ENCODE measurements at places on chromosomes 3 and 15. TPM values are rescaled to one million over a fixed set of nuclear protein-coding genes. Genes with fewer than 3 reads are reported as not detected.

SAMMSON gene
- not detected for polyA plus RNA-seq

P2RY12 gene
- polyA plus RNA-seq = not detected

ACTRT3 gene
- polyA plus RNA-seq = 2.3 TPM

TMEM266 gene
- 0.18 TPM for polyA plus RNA-seq

SPTSSB gene
- polyA plus RNA-seq = not detected

FSTL1 gene
- polyA plus RNA-seq = 3,514 TPM

ISLR2 gene
- 0.02 TPM for polyA plus RNA-seq

KLF15 gene
- 0.44 TPM for polyA plus RNA-seq

ZKSCAN7 gene
- polyA plus RNA-seq = 4.8 TPM

ABI3BP gene
- polyA plus RNA-seq = 16.3 TPM

Data from BJ (cell line).